ENCODE measurements at places on chromosomes 1 and 21. TPM values are rescaled to one million over a fixed set of nuclear protein-coding genes. Genes with fewer than 3 reads are reported as not detected.

SLAMF7 gene
- total RNA-seq: not detected

PARS2 gene
- total RNA-seq: 2.0 TPM

GPR52 gene
- 2.9 TPM for total RNA-seq

PKNOX1 gene
- 17.2 TPM for total RNA-seq

CD55 gene
- total RNA-seq: 131 TPM

CD34 gene
- total RNA-seq: 18.7 TPM

LMO4 gene
- total RNA-seq: 12.0 TPM

SMPDL3B gene
- 0.27 TPM for total RNA-seq

ERICH3 gene
- not detected for total RNA-seq
